Upper lobe of left lung (tissue), 6 donors: ENCODE measurements at places on chromosomes 4 and X.

GRCh38 chrX:133745349-133745748 lies 240.0 kb downstream of the GPC3 start:
- H3K4me1 ChIP-seq: no peaks in the 10 kb centered on the region
- no peak overlapping the region for H3K27ac ChIP-seq
- no peak overlapping the region for H3K4me3 ChIP-seq
- H3K36me3 ChIP-seq: no peaks in the 10 kb centered on the region
- H3K27me3 ChIP-seq: no peaks in the 10 kb centered on the region
- no peak for DNase-seq

DNA sequence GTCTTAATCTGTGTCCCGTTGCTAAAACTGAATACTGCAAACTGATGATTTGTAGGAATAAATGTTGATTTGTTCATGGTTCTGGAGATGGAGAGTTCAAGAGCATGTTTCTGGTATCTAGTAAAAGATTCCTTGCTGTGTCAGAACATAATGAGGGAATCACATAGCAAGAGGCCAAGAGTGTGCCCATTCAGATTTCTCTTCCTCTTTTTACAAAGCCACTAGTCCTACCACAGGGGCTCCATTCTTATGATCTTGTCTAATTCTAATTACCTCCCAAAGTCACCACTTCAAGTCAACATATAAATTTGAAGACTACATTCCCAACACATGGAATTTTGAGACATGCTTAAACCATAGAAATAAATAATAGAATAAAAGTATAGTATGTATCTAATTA lies 608.8 kb upstream of the EPHA5 start:
- no peaks in the 10 kb centered on the region for H3K36me3 ChIP-seq
- no peak overlapping the region for H3K27ac ChIP-seq
- no peak for DNase-seq
- no peak overlapping the region for H3K4me3 ChIP-seq

GRCh38 chr4:41998019-41998418 lies 7.7 kb downstream of the SLC30A9 start:
- no peaks in the 10 kb centered on the region for H3K4me1 ChIP-seq
- DNase-seq: no peak
- no peak overlapping the region for H3K4me3 ChIP-seq
- H3K27ac ChIP-seq: no peak overlapping the region
- no peaks in the 10 kb centered on the region for H3K27me3 ChIP-seq

DNA sequence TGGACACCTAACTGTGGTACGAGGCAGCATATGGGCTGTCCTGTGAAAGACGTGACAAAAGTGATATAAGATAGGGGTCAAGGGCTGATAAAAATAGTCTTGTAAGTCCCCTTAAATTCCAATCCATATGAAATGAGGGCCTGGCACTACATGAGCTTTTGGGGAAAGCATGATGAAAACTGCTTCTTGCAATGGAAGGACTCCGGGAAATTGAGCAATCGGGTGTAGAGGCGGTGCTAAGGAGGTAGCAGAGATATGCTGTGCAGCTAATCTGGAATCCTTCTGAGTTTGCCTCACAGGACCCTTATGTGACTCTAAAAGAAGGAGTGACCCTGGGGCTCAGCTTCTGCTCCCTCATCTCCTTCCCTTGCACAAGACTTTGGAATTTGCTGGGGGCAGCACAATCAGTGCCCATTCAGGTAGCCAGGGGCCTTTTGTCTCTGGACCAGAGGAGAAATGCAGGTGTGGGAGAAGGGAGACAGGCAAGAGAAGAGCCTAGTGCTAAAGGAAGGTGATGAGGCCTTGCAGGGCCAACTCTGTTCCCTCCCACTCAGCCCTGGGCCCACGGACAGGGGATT lies 12.8 kb downstream of the CLDN2 start:
- H3K36me3 ChIP-seq: no peaks in the 10 kb centered on the region
- no peaks in the 10 kb centered on the region for H3K4me1 ChIP-seq
- H3K27me3 ChIP-seq: no peaks in the 10 kb centered on the region
- H3K27ac ChIP-seq: no peak overlapping the region
- DNase-seq: no peak

- no peaks in the 10 kb centered on the region for H3K27me3 ChIP-seq
- H3K4me3 ChIP-seq: no peak overlapping the region
- H3K36me3 ChIP-seq: no peaks in the 10 kb centered on the region
- H3K4me1 ChIP-seq: no peaks in the 10 kb centered on the region
Measured at GRCh38 chr4:7761312-7761711, 178.3 kb downstream of the AFAP1 start.

DNA sequence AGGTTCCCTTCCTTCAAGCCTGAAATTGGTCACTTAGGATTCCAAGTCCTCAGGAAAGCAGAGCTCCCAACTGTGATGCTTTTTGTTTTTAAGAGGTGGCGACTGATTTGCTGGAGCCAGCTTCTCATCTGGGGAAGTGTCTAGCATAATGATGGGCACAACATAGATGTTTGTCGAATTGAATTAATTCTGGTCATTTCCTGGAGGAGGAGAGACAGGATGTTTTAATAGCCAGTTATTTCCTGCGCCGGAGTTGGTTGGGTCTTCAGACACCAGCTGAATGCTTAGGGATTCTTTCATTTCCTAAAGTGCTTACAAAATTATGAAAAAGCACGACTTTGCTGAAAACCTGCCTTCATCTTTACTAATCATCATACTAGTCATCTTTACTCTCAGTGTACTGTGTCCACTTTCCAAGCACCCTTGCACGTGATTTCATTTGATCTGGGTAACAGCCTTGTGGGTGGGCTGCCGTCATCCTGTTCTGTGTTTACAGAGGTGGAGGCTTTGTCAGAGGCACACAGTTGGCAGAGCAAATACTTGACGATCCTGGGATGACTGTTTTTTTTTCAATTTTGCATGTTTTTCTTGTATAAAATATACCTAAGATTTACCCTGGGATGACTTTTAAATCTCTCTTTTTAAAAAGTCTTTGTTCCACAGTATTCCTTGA lies 49.5 kb downstream of the RGS12 start:
- DNase-seq: no peak
- peaks cover 6% of the 10 kb centered on the region for H3K36me3 ChIP-seq
- H3K27me3 ChIP-seq: no peaks in the 10 kb centered on the region
- H3K4me3 ChIP-seq: no peak overlapping the region

GRCh38 chr4:112296949-112297880 lies at the start of gene ALPK1:
Gene ALPK1 (plus strand): TSS chr4:112297369.
- H3K36me3 ChIP-seq: no peaks in the 10 kb centered on the region
- peak within 1 kb of the TSS; percentile 48 for H3K4me3 ChIP-seq
- no peaks in the 10 kb centered on the region for H3K27me3 ChIP-seq
- peaks cover 23% of the 10 kb centered on the region for H3K4me1 ChIP-seq
- H3K27ac ChIP-seq: peak within 1 kb of the TSS; percentile 85
- DNase-seq: no peak

- peak overlapping the region; percentile 89 for H3K27ac ChIP-seq
- peak overlapping the region; percentile 87 for H3K4me3 ChIP-seq
- H3K36me3 ChIP-seq: no peaks in the 10 kb centered on the region
- no peaks in the 10 kb centered on the region for H3K27me3 ChIP-seq
- peak; percentile 22 for DNase-seq
Measured at GRCh38 chr4:98996056-98996764, 689 bp downstream of the METAP1 start.

DNA sequence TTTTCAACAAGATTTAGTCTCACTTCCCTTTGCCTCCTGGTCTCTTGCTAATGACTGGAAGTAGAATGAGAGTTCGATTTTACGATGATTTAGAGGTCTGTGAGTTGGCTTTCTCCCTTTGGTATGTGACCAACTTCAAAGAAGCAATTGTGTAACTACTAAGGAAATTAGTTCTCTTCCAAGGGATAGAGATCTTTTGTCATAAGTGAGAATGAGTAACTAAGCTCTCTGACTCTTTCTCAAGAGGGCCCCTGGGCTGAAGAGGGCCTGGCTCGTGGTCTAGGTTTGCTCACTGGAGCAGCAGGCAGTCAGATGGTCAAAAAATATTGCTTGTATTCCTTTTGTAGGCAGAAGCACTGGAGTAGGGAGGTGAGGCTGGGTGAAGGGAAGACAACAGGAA lies 176.3 kb downstream of the ENOX2 start:
- no peaks in the 10 kb centered on the region for H3K36me3 ChIP-seq
- H3K27me3 ChIP-seq: no peaks in the 10 kb centered on the region
- no peak overlapping the region for H3K4me3 ChIP-seq
- no peaks in the 10 kb centered on the region for H3K4me1 ChIP-seq
- DNase-seq: no peak

DNA sequence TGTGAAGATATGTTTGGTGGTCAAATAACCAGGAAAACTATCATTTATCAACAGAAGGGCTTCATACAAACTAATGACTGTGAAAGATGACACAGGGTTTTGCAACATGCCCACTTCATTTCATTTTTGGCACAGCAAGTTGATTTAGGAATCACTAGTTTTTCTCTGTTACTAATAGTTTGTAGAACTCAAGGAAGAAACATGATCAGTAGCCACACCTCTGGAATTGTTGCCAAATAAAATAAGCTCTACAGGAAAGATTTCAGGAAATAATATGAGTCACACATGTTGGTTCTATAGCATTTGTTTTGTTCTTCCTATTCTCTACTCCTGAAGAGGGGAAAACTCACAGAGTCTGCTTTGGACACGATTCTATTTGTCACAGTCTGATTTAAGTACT lies 255.4 kb downstream of the TLL1 start:
- H3K36me3 ChIP-seq: no peaks in the 10 kb centered on the region
- H3K4me1 ChIP-seq: no peaks in the 10 kb centered on the region
- DNase-seq: no peak
- H3K4me3 ChIP-seq: no peak overlapping the region

DNA sequence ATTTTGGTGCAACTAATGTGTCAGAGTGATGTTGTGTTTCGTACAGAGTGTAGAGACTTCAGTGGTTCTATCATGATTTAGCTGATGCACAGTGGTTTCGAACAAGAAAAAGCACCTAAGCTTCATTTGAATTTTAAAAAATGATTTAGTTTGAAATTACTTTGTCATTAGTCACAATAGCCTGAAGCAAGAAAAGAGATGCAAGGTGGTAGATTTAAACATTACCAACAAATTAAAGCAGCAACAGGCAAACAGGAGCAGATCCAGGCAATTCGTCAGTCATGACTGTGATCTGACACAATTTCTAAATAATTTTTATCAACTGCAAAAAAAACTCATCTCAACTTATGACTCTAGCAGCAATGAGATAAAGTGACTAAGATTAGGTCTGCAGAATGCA lies 24.6 kb upstream of the COX7B2 start:
- H3K27me3 ChIP-seq: no peaks in the 10 kb centered on the region
- H3K4me1 ChIP-seq: no peaks in the 10 kb centered on the region
- H3K4me3 ChIP-seq: no peak overlapping the region
- no peak overlapping the region for H3K27ac ChIP-seq

- H3K4me3 ChIP-seq: peak overlapping the region; percentile 9
- H3K27ac ChIP-seq: no peak overlapping the region
- DNase-seq: no peak
- H3K4me1 ChIP-seq: no peaks in the 10 kb centered on the region
Measured at GRCh38 chrX:71198066-71198465, 25.0 kb upstream of the GJB1 start.

DNA sequence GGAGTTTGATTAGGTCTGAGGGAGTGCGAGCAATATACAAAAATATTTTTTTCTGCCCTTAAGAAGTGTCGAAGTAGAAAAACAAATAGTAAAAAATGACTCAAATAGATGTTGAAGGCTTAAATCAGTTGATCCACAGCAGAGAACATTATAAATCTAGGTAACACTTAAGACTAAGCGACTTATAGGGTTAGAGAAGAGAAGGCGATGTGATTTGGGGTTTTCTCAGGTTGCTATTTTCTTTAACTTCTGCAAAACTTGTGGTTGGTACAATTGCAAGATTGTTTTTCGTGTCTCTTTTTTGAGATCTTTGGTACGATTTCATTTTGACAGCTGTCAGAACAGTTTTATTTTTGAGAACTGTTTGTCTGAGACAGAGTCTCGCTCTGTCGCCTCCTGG lies 1479.5 kb downstream of the PCDH7 start:
- no peak for DNase-seq
- no peak overlapping the region for H3K27ac ChIP-seq

GRCh38 chr4:48343551-48343950 lies 2.2 kb downstream of the SLAIN2 start:
- H3K27me3 ChIP-seq: no peaks in the 10 kb centered on the region
- no peak overlapping the region for H3K27ac ChIP-seq
- H3K36me3 ChIP-seq: no peaks in the 10 kb centered on the region
- no peak overlapping the region for H3K4me3 ChIP-seq

DNA sequence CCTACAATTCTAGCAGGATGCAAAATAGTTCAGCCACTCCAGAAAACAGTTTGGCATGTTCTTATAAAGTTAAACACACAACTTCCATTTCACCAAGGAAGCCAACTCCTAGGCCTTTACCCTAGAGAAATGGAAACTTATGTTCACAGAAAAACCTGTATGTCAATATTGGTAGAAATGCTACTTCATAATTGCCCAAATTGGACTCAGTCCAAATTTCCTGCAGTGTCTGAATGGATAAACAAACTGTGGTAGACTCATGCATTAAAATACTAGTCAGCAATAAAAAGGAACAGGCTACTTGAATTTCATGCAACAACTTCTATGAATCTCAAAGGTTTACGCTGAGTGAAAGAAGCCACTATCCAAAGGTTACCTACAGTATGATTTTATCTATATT lies 1738.8 kb upstream of the IGFBP7 start:
- H3K4me3 ChIP-seq: no peak overlapping the region
- no peak for DNase-seq
- H3K27ac ChIP-seq: no peak overlapping the region
- no peaks in the 10 kb centered on the region for H3K4me1 ChIP-seq
- no peaks in the 10 kb centered on the region for H3K36me3 ChIP-seq
- no peaks in the 10 kb centered on the region for H3K27me3 ChIP-seq

DNA sequence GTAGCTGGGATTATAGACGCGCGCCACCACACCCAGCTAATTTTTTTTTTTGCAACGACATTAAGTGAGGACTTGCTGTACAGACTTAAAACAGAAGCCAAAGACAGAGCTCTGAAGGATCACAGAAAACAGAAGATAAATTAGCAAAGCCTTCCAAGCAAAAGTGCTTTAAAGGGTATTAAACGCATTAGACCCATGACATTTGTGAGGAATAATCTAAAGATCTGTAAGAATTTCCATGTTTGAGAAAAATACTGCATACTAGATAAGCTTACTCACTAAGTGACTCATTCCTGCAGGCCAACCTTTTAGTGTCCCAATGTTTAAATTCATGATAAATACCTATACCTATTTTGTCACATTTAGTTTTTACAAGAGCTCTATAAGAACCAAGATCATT lies 27.4 kb downstream of the SMARCA1 start:
- DNase-seq: no peak
- H3K27ac ChIP-seq: no peak overlapping the region
- H3K4me3 ChIP-seq: no peak overlapping the region
- no peaks in the 10 kb centered on the region for H3K27me3 ChIP-seq
- H3K4me1 ChIP-seq: no peaks in the 10 kb centered on the region

DNA sequence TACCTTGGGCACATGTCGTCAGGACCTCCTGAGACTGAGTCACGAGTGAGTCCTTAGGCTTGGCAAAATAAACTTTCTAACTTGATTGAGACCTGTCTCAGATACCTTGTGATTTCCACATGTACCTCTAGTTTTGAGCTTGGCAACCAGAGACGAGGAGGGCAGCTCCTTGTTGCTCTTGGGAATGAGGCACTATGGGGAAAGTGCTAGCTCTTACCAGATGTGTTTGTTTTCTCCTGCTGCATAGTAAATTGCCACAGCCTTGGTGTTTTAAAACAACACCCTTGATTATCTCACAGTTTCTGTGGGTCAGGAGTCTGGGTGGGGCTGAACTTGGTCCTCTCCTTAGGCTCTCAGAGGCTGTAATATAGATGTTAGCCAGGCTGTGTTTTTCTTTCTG lies 59.1 kb upstream of the MAML3 start:
- DNase-seq: no peak
- no peaks in the 10 kb centered on the region for H3K36me3 ChIP-seq
- no peak overlapping the region for H3K27ac ChIP-seq
- no peaks in the 10 kb centered on the region for H3K4me1 ChIP-seq
- no peak overlapping the region for H3K4me3 ChIP-seq
